ENCODE measurements at places on chromosomes 4 and X. TPM values are rescaled to one million over a fixed set of nuclear protein-coding genes. Genes with fewer than 3 reads are reported as not detected.

Gene HAUS7
- polyA plus RNA-seq, result 7.3 TPM

GRCh38 chr4:40908297-40908696 is 158.5 kb downstream of the NSUN7 start:
- no peak for DNase-seq

DNA sequence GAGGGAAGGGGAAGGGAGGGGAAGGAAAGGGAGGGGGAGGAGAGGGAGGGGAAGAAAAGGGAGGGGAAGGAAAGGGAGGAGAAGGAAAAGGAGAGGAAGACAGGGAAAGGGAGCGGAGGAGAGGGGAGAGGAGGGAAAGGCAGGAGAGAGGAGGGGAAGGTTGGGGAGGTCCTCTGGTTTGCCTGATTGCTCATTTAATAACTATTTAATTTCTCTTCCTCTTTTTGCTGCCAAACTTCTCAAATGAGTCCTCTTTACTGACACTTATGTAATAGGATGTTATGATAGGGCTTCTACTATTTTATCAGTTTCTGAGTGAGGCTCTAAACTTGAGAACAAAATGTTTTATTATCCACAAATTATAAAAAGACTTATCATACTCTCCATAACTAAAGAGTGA is 35.4 kb upstream of the PPA2 start:
- no peak for DNase-seq

Gene ADGRA3
- polyA plus RNA-seq, result 18.4 TPM

DNA sequence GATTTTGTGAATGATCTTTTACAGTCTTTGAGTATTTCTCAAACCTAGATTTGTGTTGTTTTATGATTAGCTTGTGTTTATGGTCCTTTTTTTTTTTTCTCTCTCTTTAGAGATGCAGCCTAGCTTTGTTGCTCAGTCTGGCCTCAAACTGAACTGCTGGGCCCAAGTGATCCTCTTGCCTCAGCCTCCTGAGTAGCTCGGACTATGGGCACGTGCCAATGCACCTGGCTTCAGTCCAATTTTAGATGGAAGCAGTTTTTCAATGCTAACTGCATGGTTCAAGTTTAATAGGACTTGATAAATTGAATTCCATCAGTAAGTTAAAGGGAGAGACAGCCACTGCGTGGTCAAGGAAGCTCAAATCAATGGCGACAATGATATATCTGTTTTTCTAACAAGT is 3.8 kb upstream of the FGG start:
- DNase-seq, result no peak

DNA sequence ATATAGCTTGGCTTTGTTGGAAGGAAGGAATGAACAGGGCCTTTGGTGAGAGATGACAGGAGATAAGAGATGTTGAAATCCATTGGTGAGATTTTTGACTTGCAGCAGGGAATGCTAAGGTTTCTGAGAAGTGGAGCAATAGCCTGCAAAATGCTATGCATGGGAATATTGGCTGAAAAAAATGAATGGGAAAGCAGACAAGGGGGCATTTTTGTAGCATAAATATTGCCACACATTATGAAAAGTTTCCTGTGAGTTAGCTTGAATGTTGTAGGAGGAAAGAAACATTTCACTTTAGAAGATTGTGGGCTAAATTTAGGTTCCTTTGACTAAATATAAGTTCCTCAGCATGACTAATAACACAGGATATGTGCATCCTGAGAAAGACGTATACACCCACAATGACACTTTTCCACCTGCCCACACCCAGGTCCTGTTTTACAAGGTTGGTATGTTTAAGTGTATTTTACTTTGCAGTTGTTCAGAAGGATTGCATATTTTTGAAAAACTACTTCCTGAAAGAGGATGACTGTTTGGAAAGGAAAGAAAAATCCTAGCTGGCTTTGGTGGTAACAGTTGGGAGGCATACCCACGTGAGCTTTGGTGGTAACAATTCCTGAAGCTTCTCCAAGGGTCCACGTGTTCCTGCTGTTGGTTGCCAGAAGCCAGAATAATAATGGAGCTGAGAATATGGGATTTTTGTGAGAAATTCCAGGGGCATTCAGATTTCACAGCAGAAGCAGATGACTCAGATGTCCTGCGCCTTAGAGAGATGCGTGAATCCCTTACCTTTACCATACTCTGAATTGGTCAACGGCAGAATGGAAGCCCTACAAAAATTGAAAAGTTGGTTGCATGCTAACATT is 28.5 kb downstream of the PHEX start:
- no peak for DNase-seq

DNA sequence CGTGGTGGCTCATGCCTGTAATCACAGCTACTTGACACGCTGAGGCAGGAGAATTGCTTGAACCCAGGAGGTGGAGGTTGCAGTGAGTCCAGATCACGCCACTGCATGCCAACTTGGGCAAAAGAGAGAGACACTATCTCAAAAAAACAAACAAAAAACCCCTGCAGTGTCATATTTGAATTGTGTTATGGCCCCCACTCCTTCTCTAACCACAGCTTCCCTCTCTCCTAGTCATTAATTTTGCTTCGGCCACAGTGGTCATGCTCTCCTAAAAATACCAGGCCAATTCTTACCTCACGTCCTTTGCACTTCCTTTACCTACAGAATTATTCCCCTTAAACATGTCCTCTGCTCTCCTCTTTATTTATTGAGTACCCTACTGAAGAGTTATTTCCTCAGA is 206.1 kb downstream of the PPP3CA start:
- DNase-seq, result no peak

- no peak for DNase-seq
Observed at GRCh38 chrX:97238632-97239031, 354.9 kb downstream of the RPA4 start.

- no peak for DNase-seq
Observed at GRCh38 chr4:98728871-98729270, 70.5 kb upstream of the TSPAN5 start.

Gene PFKFB1
- 4.1 TPM for polyA plus RNA-seq

Gene ARAP2
- polyA plus RNA-seq, result 3.9 TPM

Gene LRAT
- polyA plus RNA-seq, result 0.08 TPM

GRCh38 chrX:54049801-54050200 is 5.5 kb upstream of the PHF8 start:
- peak; percentile 33 for DNase-seq

Gene SMIM10
- 14.5 TPM for polyA plus RNA-seq

Gene CXCR3
- polyA plus RNA-seq, result 1.1 TPM

DNA sequence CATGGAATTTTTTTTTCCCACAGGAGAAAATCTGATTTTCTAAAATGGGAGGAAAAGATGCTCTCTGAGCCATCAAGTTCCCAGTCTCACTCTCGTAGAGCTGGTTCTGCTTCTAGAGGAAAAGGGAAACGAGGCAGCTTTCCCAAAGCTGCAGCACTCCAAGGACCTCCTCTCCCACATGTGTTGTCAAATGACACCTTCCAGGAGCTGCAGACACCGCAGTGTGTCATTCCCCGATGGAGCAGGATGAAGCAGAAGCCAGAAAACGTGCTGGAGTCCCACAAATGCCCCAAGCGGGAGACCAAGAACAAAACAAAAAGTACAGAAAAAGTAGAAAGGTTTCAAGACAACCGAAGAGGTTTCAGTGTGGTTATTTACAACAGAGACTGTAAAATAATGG is 348.1 kb downstream of the ARHGAP10 start:
- no peak for DNase-seq

DNA sequence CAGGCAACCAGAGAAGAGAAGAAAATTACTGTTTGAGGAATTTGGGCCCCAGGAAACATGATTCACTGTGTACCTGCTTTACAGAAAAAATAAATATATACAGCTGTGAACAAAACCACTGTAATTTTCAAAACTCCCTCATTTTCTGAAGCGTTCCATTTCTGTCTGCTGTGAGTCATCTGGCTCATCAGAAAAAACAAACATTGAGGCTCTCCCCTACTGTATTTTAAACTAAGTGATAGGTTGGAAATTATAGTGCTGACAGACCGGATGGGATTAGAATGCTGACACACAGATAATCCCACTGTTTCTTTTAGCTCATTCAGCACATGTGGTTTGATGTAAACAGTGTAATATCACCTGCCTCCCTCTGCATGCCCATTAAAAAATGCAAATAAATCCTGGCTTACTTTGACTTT is 847.0 kb downstream of the TRIML1 start:
- no peak for DNase-seq

GRCh38 chrX:39473812-39474211 is 623.9 kb downstream of the BCOR start:
- no peak for DNase-seq

DNA sequence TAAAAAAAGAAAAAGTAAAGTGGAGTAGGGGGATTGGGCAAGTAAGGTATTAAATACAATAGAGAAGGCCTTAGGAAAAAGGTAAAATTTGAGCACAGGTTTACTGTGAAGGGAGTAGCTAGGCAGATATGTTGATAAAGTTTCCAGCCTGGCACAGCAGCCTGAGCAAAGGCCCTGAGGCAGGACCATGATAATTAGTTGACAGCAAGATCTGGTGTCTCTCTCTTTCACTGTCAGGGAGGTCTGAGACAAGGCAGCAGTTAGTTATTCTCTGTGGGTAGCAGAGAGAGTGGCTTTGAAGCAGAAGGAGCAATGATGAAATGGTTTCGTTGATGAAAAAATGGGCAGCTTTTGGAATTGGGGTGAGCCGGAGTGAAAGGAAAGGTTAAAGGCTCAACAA is 119.5 kb downstream of the KDR start:
- DNase-seq, result no peak

DNA sequence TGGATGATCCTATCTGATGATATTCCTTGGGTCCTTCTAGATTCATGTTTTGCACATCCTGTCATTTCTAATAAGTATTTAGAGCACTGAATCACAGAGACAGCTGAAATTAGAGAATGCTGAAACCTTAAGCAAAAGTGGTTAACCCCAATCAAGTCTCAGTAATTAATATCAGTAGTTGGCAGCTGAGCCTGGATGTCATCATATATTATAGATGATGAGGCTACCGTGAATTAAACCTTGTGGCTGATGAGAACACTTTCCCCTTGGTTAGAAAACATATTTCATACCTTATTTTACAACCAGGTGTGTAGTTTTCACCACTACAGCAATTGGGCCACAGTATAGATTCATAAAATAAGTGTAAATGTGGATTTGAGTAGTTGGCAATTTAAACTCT is 499.0 kb downstream of the PDGFC start:
- no peak for DNase-seq

DNA sequence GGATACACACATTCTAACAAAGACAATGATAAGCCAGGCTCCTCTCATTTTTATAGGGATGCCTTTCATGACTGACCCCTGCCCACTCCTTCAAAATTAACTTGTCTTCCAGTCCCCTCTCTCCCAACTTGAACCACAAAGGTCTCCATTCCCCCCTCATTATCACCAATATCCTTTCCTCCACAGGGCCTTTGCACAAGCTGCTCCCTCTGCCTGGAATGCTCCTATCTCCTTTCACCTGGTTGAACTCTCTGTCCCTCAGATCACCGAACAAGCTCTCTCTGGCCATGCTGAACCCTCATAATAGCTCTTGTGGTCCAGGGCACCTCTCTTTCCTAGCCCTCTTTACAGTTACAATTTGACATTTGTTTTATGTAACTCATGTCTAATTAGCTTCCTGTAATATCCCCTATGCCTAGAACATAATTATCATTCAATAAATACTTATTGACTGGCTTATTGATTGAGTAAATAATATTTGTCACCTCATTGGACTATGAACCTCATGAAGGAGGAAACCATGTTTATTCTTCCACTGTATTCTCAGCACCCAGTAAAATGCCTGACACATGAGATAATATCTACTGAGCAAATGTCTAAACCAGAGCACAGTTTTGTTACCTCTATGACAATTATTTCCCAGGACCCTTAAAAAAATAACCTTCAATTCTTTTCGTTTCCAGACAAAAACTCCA is 266.3 kb upstream of the RASGEF1B start:
- no peak for DNase-seq

- DNase-seq, result no peak
Observed at GRCh38 chr4:25343671-25344070, 31.1 kb downstream of the ZCCHC4 start.

DNA sequence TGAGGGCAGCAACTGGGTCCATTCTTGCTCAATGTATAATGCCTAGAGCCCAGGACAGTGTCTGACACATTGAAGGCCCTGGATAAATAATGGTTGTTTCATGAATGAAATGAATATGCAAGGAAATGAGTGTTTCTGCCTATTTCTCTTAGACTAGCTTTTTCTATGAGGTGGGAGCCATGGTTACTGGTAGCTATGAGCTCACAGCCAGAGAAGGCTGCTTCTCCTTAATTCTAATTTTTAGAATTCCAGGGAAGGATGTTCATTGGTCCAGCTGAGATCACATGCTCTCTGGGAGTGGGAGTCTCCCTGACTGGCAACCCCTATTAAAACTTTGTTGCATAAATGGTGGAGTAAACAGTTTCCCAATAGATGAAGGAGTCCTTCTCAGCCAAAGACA is 9.7 kb upstream of the DCUN1D4 start:
- no peak for DNase-seq

Gene PPARGC1A
- polyA plus RNA-seq, result 1.6 TPM

All from adrenal gland (tissue), 19 donors.